NCI-H345 (cell line): ENCODE measurements at places on chromosomes 7 and 10.
A peak's percentile ranks its signal among the peaks of the same experiment; 100 is the strongest.

GRCh38 chr10:78645169-78645686, 423.5 kb upstream of the ZMIZ1 start:
- DNase-seq = no peak

GRCh38 chr7:120588416-120588815, 269.5 kb downstream of the TSPAN12 start:
- DNase-seq = no peak

DNA sequence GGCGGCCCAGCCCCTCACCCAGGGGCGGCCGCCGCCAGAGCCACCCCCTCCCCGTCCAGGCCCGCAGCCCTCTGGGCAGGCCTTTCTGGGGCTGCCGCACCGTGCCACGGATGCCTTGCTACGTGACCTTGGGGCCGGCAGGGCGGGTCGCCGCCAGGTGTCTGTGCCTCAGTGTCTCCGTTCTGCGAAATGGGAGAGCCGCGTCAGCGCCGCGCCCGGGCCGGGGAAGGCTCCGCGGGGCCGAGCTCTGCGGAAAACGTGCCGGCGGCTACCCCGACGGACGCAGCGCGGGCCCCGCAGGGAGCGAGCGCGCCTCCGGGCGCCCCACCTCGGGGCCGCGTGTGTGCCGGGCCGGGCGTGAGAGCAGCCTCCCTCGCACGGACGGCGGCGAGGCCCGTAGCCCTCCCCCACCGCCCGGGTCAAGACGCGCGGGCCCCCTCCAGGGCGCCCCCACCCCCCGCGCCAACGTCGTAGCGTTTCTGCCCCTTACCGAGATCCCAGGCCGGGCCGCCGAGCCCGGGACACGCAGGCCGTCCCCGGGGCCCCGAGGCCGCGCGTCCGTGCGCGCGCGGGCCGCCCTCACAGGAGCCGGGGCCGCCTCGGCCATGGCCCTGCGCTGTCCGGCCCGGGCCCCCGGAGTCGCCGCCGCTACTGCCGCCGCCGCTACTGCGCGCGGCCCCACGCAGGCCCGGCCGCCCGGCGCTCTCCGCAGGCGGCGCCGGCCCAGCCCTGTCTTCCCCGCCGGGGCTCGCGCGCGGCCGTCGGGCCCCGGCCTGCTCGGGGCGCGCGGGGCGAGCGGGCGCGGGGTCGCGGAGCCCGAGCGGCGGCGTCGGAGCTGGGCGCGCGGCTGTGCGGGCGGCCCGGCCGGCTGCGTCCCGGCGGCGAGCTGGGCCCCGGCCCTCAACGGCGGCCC, 1.1 kb downstream of the ZNF777 start:
- DNase-seq = peak; percentile 7

- DNase-seq = no peak
Observed at GRCh38 chr7:92061154-92061553, 73.1 kb downstream of the CYP51A1 start.

- DNase-seq = no peak
Observed at GRCh38 chr10:117284716-117285494, 44.0 kb downstream of the SLC18A2 start.
